ENCODE measurements at places on chromosomes 7 and 10.

DNA sequence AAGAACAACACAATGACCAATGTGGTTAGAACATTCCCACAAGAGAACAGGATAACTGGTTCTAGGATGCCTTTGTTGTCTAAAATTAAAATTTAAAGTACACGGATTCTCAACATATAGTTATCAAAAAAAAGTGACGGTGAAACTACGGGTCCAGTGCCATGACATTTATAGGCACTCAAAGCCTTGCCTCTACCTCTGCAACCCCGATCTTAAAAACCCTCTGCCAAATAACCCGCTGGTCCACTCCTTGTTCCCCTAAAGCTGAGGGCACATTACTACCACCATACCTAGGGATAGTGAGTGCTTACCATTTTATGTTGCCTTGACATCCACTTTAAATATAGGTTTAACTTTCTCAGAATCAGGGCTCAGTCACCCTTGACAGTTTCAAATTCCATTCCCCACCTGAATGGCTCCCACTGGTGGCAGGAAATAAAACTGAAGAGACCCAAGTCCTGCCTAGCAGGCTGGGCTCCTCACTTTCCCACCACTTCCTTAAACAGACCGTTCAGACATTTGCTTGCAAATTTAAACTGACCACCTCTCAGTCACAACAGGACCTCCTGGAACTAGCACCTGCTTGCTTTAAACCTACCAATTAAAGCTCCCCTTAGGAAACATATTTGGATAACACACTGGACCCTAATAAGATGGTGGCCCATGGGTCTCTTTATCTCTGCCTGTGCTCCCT lies 169.9 kb upstream of the ASAH2 start:
- peak; percentile 36 for DNase-seq

DNA sequence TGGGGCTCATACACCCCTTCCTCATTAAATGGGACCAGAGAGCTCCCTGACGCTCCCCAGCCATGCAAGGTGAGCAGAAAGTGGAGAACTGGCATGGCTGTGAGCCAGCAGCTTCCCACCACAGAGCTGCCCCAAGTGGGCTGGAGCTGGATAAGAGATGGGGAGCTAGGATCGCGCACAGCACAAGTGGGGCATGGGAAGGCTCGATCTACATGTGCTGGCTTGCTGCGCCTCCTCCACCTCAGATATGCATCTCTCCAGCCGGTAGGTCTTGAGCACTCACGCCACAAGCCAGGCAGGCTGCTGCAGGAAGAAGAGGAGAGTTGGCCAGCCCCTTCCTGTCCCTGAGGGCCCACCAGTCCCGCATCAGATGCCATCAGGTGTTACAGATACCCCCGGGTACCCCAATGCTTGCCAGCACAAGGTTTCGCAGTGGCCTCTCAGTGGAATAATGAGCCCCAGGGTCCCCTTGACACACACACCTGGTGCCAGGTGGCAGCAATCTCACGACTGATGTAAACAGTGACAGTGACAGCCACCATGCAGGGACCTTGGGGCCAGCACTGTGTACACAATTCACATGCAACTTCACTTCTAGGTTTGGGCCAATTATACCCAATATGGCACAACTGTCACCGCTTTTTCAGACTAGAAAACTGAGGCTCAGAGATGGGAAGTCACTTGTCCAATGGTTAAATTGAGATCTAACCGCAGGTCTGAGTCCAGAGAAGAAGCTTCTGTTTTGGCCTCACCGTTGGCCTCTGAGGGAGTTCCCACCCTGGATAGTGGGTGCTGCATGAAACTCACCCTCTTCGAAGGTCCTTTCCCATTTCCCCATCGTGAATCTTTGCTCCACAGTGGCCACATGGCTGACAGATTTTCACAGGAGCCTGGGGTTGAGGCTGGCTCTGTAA lies 79.3 kb downstream of the OAT start:
- DNase-seq: no peak

DNA sequence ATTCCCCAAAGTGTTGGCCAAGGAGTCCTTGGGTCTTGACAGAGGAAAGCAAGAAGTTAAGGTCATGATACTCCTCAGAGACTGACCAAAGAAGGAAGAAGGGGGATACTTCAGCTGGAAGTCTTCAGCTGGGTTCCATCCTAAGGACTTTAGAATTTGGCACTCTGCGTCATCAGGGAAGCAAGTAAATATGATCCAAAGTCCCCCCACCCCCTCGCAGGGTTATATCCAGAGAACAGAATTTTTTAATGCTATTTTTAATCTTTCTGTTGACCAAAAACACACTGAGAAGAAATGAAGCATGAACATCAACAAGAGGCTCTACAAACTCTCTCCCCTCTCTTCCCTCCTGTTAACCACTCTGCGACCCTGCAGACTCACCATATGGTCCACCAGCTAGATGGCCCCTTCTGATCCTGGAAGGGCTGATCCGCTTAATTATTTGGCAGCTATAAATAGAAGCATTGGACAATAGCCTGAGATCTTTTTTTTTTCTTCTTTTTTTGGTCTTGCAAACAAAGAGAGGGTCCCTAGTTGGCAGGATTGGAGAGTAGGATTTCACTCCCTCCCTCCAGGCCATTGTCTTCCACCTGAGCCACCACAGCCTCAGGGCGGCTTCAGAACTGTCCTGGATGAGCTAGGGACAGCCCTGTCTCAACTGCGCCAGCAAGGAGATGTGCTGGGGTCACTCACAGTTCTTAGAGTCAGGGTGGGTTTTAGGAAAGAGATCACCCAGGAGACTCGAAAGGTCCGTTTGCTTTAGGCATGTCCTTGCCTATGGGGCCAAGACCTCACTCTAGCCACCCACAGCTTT lies 196.0 kb downstream of the KCNMA1 start:
- DNase-seq: no peak

DNA sequence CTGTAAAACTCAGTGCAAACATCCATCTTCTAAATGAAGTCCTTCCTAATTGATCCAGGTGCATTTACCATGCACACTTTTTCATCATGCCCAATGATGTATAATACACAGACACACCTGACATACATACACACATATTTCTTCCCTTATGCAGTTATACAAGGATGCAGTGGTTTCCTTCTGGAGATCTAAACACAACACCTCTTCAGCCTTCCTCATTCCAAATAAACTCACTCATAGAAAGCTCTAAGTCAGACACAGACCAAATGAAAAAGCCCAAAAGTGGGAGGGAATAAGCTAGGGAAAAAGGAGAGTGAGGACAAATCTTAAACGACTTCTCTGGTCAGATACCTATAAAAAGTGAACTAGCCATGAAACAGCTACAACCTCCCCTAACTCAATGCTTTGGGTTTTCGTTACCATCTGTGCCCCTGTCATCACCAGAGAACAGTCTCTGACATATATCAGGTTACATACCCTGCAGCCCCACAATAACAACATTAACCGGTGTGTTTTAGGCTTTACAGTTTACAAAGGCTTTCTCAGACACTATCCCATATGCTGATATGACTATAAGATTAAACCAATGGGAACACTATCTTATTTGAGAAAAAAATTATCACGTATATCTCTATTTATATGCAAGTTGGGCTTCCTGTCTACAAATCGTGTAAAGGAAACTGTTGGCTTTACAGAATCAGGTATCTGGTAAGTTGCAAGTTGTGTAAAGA lies 675.2 kb downstream of the PHTF2 start:
- no peak for DNase-seq

- DNase-seq: no peak
These were observed 203.9 kb downstream of the FRMD4A start for GRCh38 chr10:14126697-14127440.

- no peak for DNase-seq
These were observed 134.7 kb downstream of the DGKB start for GRCh38 chr7:14767716-14768425.

DNA sequence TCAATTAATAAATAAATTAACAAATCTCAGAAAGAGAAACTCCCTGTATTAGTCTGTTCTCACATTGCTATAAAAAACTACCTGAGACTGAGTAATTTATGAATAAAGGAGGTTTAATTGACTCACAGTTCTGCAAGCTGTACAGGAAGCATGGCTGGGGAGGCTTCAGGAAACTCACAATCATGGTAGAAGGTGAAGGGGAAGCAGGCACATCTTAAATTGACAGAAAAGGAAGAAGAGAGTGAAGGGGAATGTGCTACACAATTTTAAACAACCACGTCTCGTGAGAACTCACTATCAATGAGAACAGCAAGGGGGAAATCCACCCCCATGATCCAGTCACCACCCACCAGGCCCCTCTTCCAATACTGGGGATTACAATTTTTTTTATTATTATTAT lies 358.3 kb upstream of the KIAA1217 start:
- no peak for DNase-seq

DNA sequence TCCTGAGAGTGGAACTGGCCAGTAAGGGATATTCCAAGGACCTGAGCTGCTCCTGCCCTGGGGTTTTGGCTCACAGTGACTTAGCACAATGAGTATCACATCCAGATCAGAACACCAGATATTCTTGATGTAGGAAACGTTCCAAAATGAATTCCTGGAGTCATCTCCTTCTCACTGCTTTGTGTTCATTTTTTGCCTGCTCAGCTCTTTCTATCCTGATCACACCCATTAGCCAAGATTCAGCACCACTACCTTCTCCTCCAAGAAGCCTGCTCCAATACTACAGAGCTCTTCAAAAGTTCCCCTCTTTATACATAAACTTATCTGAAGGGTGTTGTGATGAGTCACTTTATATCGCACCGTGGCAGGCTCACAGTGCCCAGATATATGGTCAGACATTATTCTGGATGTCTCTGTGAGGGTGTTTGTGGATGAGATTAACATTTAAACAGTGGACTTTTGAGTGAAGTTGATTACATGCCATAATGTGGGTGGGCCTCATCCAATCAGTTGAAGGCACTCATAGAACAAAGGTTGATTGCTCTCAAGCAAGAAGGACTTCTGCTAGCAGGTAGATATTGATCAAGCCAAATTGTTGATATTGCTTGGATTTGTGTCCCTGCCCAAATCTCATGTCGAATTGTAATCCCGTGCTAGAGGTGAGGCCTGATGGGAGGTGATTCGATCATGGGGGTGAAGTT lies 1155.2 kb upstream of the AUTS2 start:
- DNase-seq: no peak

DNA sequence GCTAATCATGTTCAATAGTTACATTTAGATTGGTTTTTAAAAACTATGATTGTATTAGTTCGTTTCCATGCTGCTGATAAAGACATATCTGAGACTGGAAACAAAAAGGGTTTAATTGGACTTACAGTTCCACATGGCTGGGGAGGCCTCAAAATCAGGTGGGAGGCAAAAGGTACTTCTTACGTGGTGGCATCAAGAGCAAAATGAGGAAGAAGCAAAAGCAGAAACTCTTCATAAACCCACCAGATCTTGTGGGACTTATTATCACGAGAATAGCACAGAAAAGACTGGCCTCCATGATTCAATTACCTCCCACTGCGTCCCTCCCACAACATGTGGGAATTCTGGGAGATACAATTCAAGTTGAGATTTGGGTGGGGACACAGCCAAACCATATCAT lies 34.1 kb upstream of the CC2D2B start:
- DNase-seq: no peak

GRCh38 chr7:111516612-111517011 lies 45.7 kb downstream of the IMMP2L start:
- DNase-seq: no peak

GRCh38 chr10:34979938-34980337 lies 110.2 kb downstream of the CUL2 start:
- no peak for DNase-seq

GRCh38 chr10:118508863-118509262 lies 86.6 kb downstream of the PRLHR start:
- DNase-seq: no peak

DNA sequence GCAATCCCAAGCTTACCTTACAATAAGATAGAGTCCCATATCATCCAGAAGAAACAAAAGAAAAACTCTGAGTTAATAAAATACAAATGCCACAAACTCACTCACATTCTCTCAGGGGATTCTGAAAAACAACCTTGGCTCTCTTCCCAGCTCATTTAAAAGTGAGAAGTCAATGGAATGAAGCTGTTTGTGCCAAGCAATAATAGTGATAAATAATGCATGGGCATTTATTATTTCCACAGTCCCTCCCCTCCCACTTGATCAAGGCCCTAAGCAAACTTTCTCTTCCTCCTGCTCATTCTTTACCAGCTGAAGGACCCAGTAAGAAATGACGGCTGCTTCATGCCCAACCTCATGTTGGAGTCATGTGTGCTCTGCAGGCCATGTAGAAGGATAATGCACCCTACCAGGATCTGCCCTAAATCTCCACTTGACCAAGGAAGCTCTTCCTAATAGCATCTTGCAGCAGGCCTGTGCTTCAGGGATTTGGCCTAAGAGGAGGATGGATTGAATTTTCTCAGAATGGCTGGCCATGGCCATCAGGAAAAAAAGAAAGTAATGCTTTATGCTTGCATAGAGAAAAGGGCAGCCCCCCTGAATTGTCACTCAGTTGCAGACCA lies 451.3 kb downstream of the GPAM start:
- DNase-seq: no peak

DNA sequence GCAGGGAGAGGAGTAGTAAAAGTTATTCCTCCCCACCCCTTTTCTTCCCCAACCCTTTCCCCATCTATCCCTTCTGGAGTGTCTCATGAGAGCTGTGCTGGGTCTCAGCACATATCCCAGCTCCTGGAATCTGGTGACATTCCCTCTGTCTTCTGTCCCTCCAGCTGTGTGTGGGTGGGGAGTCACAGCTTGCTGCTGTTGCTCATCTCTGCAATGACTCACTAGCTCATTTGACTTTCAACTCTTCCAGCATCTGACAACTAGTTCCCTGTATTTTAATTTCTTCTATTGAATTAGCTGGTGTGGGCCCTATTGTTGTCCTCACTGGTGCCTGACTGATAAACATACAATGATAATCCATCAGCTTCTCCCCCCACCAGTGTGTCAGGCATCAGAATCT lies 198.9 kb upstream of the AUTS2 start:
- DNase-seq: no peak

DNA sequence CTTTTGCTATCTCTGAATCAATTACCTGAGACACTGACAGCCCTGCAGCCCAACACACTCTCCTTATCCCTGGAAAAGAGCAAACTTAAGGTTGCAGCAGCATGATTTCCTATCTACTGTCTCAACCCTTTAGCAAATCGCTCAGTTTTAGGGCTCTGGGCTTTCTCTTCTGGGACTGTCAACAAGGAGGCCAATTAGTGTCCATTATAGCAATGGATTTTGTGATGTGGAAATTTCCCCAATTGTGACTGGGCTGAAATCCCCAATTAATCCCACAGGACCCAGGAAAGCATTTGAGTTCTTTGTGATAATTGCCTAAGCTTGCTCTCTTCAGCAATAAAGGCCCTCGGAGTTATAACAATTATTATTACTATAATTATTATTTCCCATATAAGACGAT lies 197.0 kb downstream of the ZNF438 start:
- no peak for DNase-seq

GRCh38 chr7:48710995-48711394 lies 213.4 kb upstream of the CDC14C start:
- no peak for DNase-seq

DNA sequence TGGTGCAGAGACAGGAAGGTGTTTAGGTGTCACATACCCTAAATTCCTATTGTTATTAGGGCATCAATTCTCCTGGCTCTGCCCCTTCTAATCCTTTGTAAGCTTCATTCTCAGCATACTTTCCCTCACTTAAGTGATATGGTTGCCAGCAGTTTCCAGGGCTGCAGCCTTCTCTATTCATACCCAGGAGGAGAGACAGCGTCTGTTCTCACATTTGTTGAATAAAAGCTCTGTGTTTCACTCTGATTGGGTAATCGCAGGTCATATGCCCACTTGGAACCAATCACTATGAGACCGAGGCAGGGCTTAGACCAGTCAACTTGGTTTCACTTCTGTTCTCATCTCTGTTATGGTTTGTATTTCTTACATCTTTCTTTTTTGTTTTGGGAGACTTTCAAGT lies 109.6 kb upstream of the MTPN start:
- DNase-seq: no peak

Data from activated naive CD4-positive, alpha-beta T cell treated with Interleukin-2 at 50 U/mL for 16 hours (primary cell).